PC-3 (cell line): ENCODE measurements at places on chromosomes 16 and 17. TPM values are rescaled to one million over a fixed set of nuclear protein-coding genes. Genes with fewer than 3 reads are reported as not detected.

Gene MT1F
- total RNA-seq: 15.2 and 27.3 TPM in 2 replicates

Gene CRHR1
- not detected in 2 replicates for total RNA-seq

Gene ROGDI
- 23.3 and 24.1 TPM in 2 replicates for total RNA-seq

Gene DPEP2
- not detected in 2 replicates for total RNA-seq

Gene TMEM114
- total RNA-seq: not detected in 2 replicates

Gene PPY
- total RNA-seq: not detected in 2 replicates

Gene PLLP
- 0.35 and 1.6 TPM in 2 replicates for total RNA-seq

Gene EMP2
- total RNA-seq: 33.9 and 38.7 TPM in 2 replicates

Gene STH
- total RNA-seq: not detected in 2 replicates

Gene CCL14
- total RNA-seq: not detected in 2 replicates

Gene FBXW10
- total RNA-seq: 0.15 TPM in 1 of 2 replicates, not detected in the other

Gene CCL1
- not detected in 2 replicates for total RNA-seq

Gene FBXO39
- total RNA-seq: not detected in 2 replicates

Gene GNG13
- total RNA-seq: not detected in 2 replicates

Gene TP53TG3B
- not detected in 2 replicates for total RNA-seq

Gene G6PC1
- not detected in 2 replicates for total RNA-seq

Gene AANAT
- total RNA-seq: not detected in 2 replicates

Gene ZG16
- total RNA-seq: not detected in 2 replicates

Gene MMP28
- 1.6 and 2.4 TPM in 2 replicates for total RNA-seq

Gene LDHD
- 3.1 and 3.7 TPM in 2 replicates for total RNA-seq

Gene C17orf113
- total RNA-seq: 0.62 and 1.8 TPM in 2 replicates

Gene OR3A3
- total RNA-seq: not detected in 2 replicates

Gene BRIP1
- total RNA-seq: 13.8 and 21.1 TPM in 2 replicates

Gene HOXB7
- not detected in 2 replicates for total RNA-seq

Gene VASN
- total RNA-seq: 12.2 and 13.6 TPM in 2 replicates

Gene SNAI3
- 0.22 and 0.46 TPM in 2 replicates for total RNA-seq

Gene PRAC1
- 33.5 and 44.4 TPM in 2 replicates for total RNA-seq

Gene DYNLRB2
- total RNA-seq: 1.3 and 1.8 TPM in 2 replicates

Gene SAP30BP
- total RNA-seq: 97.8 and 115 TPM in 2 replicates

Gene CBX2
- 39.2 and 43.9 TPM in 2 replicates for total RNA-seq

Gene TMEM101
- 75.5 and 85.8 TPM in 2 replicates for total RNA-seq

Gene EPX
- total RNA-seq: not detected in 2 replicates

Gene CORO7
- 14.1 and 14.3 TPM in 2 replicates for total RNA-seq

Gene SULT1A2
- total RNA-seq: 0.17 TPM in 1 of 2 replicates, not detected in the other

Gene ZFPM1
- 4.1 and 4.6 TPM in 2 replicates for total RNA-seq

Gene HS3ST2
- total RNA-seq: not detected in 2 replicates
